ENCODE measurements at places on chromosomes 5 and 9.

- no peak for DNase-seq
These were observed 40.1 kb downstream of the MLLT3 start for GRCh38 chr9:20582150-20582549.

- peak; percentile 37 for DNase-seq
These were observed 152.4 kb downstream of the MPDZ start for GRCh38 chr9:13127131-13127530.

DNA sequence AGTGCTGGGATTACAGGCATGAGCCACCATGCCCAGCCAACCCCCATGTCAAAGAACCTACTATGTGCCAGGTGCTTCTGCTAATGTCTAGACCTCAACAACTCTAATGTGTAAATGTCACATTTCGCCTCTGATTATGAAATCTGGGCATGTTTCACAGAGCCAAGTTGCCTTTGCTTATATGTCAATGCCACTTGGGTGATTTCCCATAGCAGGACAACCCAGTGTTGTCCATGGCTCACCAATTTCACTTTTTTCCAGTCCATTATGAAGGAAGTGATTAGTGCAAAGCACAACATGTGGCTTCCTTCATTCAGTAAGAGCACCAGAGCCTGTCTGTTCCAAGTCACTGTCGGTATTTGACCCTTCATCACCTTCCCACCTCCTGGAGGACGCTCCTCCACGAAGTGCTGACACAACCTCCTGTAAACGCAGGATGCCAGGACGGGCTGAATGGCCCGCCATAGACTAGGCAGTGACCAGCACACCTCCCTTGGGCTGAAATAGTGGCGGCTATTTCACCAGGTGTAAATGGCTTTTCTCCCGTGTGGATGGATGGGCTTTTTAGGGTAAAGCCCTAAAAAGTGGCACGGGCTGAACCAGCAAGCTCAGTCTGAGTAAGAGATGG lies 962 bp upstream of the PKN3 start:
- no peak for DNase-seq

- no peak for DNase-seq
These were observed 360.2 kb upstream of the GRIA1 start for GRCh38 chr5:153130296-153130695.

DNA sequence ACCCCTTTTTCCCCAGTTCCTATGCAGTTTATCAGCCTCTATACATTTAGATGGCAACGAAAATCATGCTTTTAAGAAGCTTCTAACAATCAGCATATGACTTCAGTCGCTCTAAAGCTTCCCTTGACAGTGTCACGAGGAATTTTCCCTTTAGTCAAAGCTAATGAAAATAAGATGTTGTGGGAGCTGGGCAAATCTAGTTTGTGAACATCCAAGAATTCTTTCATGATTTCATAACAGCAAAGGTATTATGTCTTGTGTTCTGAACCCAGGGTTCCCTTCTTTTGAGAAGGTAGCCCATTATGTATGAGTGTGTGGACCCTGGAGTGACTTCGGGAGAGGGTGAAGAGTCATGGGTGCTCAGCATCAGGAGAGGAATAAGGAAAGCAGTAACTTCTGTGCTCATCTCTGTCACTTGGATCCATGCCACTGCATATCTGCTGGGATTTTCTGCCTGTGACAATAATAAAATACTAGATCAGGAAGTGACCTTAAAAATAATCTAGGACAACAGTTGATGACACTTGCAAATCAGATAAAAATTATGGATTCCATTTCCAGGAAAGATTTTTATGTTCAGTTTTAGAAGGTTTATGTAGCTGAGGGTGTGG lies 102.4 kb downstream of the PCSK1 start:
- peak; percentile 73 for DNase-seq

DNA sequence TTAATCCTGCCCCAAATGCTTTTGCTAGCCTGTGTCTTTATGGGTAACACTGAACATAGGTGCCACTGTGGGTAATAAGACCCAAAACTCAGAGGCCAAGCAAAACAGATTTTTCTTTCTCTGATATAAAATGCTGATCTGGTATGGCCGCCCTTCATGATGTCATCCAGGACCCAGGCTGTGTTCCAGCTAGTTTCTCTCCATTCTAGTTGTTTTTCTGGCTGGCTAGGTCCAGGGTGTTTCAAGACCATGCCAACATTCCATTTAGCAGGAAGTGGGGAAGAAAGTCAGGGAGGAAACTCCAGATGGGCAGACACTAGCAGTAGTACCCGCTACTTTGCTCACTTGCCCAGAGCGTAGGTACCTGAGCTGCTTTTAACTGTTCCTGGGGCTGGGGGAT lies 183.9 kb upstream of the OTULINL start:
- peak; percentile 89 for DNase-seq

DNA sequence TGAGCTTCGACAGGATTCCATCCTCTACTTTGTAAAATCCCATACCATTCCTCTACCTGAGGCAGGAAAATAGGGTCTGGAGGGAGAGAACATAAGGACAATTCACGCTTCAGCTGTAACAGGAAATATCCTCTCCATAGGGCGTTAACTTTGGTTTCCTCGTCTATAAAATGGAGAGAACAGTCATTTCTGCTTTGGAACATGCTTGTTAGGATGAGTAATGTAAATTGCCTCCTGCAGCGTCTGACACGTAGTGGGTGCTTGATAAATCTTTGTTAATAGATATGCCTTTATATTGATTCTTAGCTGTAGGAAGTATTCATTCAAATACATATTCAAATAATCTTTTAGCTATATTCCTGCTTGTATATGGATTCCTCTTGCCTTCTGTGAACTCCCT lies 711 bp upstream of the SUB1 start:
- no peak for DNase-seq

GRCh38 chr5:130277002-130277401 lies 372.7 kb downstream of the CHSY3 start:
- no peak for DNase-seq

DNA sequence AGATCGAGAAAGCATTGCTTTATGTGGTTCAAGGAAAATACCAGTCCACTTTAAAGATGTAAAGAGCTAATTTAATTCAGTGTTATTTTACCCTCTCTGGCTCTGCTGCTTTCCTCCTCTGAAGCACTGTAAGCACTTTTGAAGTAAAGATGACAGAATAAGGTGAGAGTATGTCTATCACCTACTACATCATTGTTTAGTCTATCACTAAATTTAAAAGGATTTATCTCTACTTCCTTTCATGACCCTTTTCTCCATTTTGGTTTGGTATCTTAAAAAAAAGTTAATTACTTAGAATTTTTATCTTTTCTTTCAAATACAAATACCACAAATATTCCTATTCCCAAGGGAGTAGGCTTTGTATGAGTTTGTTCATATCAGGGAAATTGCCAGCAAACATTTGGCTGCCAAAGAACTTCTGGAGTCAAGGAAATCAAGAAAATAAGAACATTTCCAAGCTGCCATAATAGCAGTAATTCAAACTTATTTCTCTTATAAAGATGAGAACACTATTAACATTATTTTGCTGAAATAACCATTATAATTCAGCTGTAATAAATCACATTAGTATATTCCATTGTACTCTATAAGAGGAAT lies 77.8 kb downstream of the SLC38A9 start:
- peak; percentile 89 for DNase-seq

DNA sequence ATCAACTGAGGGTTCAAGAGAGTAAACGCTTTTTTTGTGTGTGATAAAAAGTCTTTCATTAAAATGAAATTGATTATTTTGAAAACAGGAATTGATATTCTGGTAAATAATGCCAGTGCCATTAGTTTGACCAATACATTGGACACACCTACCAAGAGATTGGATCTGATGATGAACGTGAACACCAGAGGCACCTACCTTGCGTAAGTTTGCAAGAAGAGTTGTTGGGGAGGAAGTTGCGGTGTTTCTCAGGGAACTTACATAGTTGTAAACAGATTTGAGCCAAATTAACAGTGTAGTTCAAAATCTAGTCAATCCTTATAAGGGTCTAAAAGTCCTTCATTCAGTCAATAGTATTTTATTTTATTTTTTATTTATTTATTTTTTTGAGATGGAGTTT lies 28.9 kb downstream of the HSDL2 start:
- no peak for DNase-seq

GRCh38 chr9:122125158-122125508 lies 32.0 kb upstream of the TTLL11 start:
- peak; percentile 69 for DNase-seq

DNA sequence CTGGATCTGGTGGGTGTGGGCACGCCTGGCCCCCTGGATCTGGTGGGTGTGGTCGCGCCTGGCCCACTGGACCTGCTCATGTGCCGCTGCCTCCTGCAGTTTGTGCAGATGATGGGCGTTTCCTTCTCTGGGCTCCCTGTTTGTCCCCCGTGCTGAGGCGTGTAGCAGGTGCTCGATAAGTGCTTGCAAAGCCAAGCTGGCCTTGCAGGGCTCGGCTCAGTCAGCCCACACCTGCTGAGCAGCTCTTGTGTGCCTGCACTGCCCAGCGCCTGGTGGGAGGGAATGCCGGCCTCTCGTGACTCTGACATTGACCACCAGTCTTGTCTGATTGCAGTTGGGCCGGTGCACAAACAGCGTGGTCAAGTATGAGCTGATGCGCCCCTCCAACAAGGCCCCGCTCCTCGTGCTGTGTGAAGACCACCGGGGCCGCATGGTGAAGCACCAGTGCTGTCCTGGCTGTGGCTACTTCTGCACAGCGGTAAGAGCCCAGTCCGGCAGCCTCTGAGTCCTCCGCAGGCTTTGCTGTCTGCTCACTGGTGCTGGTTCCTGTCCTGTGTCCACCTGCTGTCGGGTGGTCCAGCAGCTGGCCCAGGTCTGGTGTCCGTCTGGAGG lies 102.7 kb upstream of the CACNA1B start:
- no peak for DNase-seq

GRCh38 chr5:110736753-110737152 lies 2.1 kb upstream of the SLC25A46 start:
- DNase-seq = no peak

DNA sequence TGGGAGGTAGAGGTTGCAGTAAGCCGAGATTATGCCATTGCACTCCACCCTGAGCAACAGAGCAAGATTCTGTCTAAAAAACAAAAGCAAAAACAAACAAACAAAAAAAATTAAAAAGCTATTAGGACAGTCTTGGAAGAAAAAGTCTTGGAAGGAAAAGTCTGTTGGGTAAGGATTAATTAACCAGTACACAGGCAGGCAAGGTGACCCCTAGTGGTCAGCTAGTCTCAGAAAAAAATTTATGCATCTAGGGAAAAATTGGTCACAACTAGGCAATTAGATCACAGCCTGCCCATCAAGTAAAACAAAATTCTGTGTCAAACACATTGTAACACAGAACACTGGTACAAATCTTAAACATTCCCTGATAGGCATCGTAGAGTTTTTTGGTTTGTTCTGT lies 6.7 kb upstream of the ANKRD18B start:
- peak; percentile 52 for DNase-seq

- peak; percentile 87 for DNase-seq
These were observed 13.2 kb downstream of the ATOX1 start for GRCh38 chr5:151745071-151745705.

DNA sequence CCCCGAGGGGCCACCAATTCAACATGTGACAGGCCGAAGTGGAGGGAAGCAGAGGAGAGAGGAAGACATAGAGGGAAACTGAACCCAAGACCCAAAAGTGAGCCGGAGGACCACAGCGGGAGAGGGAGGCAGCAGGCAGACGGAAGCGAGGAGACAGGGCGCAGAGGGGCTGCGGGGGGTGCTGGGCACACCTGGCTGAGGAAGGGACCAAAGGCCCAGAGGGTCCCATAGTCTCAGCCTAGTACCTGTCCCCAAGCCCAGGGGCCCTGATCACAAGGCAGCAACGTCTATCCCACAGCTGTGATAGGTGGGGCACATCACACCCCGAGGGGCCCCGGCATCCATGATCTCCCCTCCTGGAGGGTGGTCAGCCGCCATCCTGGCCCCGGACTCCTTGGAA lies 7.1 kb upstream of the RALGDS start:
- no peak for DNase-seq

DNA sequence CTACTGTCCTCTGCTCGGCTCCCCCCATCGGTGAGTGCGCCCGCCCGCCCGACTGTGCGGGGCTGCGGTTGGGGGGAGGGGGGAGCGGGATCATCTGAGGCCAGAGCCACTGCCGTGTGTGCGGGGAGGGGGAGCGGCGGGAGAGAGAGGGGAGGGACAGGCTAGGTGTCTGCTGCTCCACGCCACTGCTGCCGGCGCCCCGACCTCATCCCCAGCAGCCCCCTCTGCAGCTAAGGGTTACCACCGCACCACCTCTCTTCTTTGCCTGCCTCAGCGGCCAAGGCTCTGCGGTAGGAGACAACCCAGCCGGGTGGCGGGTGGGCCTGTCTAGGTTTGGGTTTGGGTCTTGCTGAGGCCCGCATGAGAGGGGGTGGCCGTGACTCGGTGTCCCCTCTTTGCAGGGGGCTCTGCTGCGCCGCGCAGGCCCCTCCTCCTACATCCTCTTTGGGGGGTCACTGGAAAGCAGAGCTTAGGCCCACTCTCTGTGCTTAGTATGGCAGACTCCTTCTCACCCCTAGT lies 670 bp upstream of the PURA start:
- no peak for DNase-seq

GRCh38 chr5:96660971-96661854 lies 963 bp upstream of the CAST start:
- peak; percentile 63 for DNase-seq

DNA sequence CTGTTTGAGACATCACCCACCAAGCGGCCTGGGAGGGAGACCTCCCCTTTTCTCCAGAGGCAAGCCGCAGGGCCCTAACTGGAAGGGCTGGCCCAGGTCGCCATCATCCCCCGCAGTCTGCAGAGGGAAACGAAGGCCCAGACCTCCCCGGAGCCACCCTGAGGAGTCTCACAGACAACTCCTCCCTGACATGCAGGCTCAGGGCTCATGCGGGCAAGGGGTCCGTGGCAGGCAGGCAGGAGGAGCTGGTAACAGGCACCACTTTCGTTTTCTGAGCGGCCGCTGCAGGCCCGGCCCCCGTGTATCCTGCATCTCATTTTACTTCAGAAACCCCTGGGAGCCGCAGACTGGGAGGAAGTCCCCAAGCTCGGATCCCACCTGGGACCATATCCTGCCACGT lies 192.0 kb upstream of the PPP1R26 start:
- DNase-seq = no peak

DNA sequence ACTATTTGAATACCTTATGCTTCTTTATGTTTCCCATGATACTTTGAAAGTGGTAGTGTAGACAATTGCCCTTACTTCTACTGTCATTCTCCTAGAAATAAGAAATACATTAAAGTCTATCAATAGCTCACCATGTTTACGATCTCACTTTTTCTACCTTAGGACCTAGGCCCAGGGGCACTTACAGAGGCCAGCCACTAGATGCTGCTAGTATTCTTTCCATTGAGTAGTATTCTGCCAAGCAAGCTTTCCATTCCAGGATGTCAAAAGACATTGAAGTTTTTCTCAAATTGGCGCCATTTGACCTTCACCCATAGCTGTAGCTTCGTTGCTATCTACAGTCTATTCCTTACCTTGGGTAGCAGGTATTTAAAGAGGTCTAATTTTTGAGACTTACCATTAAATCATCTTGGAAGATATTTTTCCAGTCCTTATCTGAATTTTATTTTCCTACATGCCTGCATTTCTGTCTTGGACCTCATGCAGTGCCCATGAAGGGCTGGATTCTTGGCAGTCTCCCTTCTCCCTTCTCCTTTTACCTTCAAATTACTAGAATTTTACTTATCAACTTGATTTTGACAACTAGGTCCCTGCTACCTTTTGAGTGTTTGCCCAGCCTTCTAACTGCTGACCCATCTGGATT lies 246.0 kb upstream of the NUDT12 start:
- peak; percentile 40 for DNase-seq

GRCh38 chr9:95018099-95018936 lies 291.8 kb downstream of the AOPEP start:
- DNase-seq = peak; percentile 93

- no peak for DNase-seq
These were observed 132.4 kb downstream of the KCNIP1 start for GRCh38 chr5:170636206-170636605.

- peak; percentile 96 for DNase-seq
These were observed 151.8 kb upstream of the ADRA1B start for GRCh38 chr5:159764283-159765134.

GRCh38 chr5:10624206-10624605 lies 60.3 kb downstream of the ANKRD33B start:
- no peak for DNase-seq
